Stimulated activated CD4-positive, alpha-beta T cell treated with anti-CD3 and anti-CD28 coated beads, Interleukin-1b, Interleukin-23, amount 100 ng/mL, for 4 hours (primary cell): ENCODE measurements at places on chromosomes 1 and 21.

GRCh38 chr21:33383056-33383888, 19.9 kb upstream of the IFNGR2 start:
- DNase-seq, result peak; percentile 48

- DNase-seq, result no peak
Observed at GRCh38 chr1:112769611-112770010, 54.5 kb upstream of the PPM1J start.

- no peak for DNase-seq
Observed at GRCh38 chr21:42057851-42058437, 13.2 kb upstream of the UMODL1 start.

- no peak for DNase-seq
Observed at GRCh38 chr1:195082183-195082582, 1526.1 kb downstream of the KCNT2 start.

- DNase-seq, result no peak
Observed at GRCh38 chr21:34580181-34580700, 34.7 kb downstream of the RCAN1 start.

DNA sequence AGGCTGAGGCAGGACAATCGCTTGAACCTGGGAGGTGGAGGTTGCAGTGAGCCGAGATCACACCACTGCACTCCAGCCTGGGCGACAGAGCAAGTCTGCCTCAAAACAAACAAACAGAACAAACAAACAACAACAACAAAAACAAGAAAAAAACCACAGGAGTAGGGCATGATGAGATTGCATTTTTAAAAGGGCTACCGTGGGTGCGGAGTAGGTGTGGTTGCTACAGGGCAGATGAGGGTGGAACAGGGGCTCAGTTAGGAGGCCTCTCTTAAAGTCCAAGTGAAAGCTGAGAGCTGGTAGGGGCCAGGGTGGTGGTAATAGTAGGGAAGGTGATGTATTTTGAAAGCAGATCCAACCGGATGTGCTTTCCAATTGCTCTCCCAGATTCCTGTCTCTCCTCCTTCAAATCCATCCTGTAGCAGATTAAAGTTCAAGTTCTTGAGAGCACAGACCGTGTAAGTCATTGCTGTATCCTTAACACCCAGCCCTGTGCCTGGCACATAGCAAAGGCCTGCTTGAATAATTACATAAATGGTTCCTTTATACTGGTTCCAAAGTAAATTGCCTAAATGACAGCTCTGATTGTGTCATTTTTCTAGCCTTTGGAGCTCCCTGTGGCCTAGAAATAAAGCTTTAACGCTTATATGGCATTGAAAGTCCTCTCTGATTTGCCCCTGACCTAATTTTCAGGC, 4.2 kb upstream of the LINGO4 start:
- DNase-seq, result no peak

GRCh38 chr21:28867401-28867800, 125.3 kb downstream of the LTN1 start:
- DNase-seq, result no peak

DNA sequence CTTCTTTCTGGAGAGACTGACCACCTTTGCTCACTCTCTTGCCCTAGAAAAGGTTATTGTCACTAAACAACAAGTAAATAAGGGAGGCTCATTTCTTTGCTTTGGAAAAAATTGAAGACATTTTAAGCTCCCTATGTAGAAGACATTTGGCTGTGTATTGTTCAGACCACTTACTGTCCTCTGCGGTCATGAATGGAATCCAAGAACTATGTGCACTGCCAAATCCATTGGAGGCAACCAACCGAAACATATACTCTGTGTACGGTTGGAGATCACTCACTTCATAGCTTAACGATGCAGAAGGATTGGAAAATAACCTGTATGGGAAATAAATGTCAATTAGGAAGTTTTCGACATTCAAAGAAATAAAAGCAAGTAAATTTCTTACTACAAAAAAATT, 332.8 kb downstream of the KCTD3 start:
- DNase-seq, result no peak

DNA sequence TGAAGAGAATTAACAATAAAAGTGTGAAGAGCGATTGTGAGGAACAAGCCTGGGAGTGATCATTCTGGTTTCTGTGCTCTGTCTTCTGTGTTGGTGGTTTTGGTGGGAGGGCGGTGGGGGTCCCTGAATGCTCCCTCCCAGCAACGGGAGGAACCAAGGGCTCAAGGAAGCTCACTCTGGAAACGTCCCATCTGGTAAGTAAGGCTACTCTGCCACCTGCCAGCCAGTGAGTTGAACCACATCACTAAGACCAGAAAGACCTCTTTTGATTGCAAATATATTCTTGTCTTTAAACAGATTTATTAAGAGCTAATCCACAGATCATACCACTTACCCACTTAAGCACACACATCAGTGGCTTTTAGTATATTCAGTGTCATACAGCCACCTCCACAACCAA, 125.0 kb downstream of the PRDM2 start:
- DNase-seq, result no peak

- no peak for DNase-seq
Observed at GRCh38 chr1:160058087-160058486, 11.9 kb downstream of the KCNJ10 start.

DNA sequence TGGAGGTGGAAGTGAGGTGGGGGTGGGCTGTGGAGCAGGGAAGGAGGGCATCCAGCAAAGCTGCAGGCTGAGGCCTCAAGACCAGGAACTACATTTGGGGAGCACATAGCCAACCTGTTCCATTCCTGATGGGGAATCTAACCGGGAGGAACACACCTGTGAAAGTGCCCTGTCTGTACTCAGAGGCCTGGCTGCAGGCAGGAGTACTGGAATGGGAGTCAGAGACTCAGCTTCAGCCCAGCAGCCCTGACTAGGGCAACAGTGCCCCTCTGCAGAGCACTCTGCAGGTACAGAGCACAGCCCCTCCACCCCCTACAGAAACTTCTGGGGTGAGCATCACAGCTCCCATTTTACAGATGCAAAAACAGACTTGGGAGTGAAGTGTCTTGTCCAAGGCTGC, 126.4 kb downstream of the DMRTB1 start:
- DNase-seq, result no peak

DNA sequence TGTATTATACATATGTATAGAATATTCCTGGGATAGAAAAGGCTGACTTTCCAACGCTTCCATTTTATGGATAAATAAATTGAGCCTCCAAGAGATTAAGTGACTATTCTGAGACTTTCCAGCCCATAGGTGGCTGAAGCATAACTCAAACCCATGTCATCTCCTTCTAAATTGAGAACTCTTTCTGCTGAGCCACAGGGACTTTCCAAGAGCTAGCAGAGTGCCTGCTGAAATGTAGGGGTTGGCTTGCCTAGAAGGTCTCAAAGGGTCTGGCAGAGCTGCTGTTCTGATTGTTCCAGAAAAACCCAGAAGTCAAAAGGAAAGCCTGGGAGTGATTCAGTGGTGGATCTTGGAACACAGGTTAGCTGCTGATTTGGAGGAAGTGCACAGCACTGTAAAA, 146.4 kb upstream of the BEND5 start:
- no peak for DNase-seq

DNA sequence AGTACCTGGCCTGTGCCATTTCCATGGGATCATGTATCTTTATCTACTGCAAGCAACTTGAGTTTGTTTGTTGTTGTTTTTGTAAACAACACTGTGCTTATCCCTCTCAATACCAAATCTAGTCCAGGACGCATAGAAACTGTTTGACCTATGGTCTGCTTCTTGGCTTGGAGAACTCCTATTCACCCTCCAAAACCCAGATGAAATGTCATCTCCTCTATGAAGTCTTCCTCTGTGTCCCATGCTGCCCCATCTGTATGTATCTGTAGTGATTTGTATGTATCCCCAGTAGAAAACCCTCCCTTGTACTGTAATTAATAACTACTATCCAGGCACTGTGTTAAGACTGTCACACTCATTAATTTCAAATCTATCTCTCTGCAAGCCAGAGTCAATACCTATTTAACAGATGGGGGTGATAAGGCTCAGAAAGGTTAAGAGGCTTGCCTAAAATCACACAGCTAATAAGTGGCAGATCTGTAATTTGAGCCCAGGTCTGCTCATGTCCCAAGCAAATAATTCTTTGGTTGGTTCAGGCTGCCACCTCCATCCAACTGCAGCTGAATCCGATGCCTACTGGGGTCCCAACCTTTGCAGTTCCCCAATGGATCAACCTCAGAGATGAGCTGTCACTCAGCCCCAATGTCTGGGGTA, 24.6 kb upstream of the ECE1 start:
- no peak for DNase-seq

DNA sequence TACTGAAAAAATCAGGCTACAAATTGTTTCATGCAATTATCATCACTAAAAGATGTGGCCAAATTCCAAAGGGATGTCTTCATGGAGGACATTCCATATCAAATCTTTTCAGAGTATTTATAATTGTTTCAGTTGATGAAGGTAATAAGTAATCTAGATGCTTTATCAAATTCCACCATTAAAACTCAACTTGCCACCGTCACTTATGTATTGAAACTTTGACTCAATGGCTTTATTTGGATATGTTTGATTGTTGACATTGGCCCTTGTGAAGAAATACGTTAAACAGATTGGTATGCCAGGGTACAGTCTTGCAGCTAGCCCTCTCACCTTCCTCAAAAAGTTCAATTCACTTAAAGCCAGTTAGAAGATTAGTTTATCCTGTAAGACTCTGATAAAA, 32.2 kb upstream of the PALMD start:
- no peak for DNase-seq

GRCh38 chr1:110860174-110860573, 12.8 kb upstream of the CD53 start:
- no peak for DNase-seq

- DNase-seq, result no peak
Observed at GRCh38 chr1:11774753-11775152, 12.8 kb downstream of the C1orf167 start.

DNA sequence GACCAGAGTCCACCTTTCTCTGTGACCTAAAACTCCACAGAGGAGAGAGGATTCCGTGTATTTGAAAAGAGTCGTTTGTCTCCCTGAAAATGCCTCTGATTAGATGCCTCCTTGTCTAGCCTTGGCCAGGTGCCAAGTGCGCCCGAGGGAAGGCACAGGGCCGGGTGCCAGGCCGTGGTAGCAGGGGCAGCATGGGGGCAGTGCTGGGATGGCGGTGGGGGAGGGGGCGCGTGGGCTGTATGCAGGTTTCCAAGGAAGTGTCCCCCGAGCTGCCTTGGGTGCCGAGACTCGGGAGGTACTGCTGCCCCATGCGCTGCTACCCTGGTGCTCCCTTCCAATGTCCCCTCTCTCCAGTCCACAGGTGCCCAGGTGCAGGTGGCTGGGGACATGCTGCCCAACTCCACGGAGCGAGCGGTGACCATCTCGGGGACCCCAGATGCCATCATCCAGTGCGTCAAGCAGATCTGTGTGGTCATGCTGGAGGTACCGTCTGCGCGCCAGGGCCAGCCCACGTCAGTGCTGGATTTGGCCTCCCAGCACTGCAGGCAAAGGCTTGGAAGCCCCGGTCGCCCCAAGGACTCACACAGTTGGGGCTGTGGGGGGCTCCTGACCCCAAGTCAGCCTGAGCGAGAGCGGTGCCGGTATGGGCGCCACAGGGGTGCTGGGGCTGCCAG, 70.9 kb upstream of the COL6A1 start:
- no peak for DNase-seq

DNA sequence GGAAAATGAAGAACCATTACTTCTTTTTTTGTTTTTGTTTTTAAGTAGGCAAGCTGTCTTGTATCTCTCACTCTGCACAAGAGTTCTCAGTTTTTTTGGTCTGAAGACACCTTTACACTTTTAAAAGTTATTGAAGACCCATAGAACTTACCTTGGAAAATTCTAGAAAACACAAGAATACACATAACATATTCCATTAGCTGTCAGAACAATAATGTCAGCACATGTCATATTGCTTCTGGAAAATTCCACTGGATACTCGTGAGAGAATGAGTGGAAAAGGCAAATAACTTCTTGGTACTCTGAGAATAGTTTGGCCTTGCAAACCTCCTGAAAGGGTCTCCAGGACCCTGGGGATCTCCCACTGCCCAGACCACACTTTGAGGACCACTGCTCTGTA, 4.8 kb downstream of the FBXO28 start:
- no peak for DNase-seq

GRCh38 chr1:61337981-61338848, 255.9 kb downstream of the NFIA start:
- no peak for DNase-seq

GRCh38 chr1:33357099-33357498, 36.2 kb upstream of the A3GALT2 start:
- no peak for DNase-seq

DNA sequence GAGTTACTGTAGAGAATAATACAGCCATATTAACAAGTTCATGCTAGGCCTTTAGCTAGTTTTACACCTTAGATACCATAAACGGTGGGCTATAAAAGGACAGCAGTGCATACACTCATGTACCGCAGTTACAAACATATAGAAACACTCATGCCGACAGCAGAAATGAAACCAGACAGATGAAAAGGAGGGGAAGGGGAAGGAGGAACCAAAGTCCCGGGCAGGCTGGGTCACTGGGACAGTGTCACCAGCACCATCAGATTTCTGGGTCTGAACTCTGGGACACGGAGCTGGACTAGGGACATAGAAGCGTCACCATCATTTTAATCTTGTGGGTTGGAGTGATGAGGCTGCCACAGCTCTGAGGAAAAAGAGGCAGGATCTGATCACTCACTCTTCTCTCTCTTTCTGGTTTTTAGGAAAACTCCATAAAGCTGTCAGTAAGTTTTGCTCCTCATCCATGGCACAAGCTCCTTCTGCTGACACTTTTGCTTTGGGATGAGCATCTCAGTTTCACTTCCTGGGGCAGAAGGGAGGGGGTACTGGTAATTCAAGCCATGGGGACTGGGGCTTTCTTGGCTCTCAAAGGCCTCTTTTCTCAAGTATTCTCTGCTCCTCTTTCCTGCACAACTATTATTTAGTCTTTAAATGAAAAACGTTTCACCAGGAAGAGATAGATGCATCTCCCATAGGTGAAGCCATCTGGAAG, 7.8 kb upstream of the ZNF691 start:
- DNase-seq, result no peak

DNA sequence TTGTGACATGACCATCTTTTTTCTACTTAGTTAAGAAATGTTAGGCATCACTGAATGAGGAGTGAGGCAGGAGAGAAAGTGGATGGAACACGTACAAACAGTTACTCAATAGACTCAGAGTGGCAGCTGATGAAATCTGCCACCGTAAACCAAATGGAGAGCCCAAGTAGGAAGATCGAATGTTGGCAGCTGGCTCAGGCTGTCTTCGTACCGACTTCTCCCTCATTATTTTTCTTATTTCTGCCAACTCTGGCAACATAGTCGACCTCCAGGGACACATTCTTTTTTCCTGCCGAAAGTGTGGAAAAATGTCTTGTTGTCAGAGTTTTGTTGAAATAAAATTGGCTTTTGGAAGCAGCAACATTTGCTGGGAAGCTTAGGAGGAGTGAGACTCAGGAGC, 143.3 kb downstream of the GREM2 start:
- no peak for DNase-seq
